ENCODE measurements at places on chromosomes 3 and 15. TPM values are rescaled to one million over a fixed set of nuclear protein-coding genes. Genes with fewer than 3 reads are reported as not detected.

DNA sequence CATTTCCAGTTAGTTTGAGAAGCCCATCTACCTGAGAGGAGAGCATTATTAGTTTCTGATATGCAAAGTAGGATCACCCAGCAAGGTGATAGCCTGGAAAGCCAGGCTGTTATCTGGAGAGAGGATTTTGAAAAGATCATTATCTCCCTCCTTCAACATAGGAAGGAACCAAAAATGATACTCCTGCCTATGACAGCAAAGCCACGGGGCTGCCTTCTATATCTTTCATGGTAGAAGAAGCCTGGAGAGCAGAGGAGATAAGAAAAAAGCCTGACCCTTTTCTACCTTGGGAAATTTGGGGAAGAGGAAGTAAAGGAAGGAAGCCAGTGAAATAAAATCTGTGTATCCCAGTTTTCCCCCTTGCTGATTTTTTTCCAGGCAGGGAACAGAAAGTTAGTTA lies 205.5 kb downstream of the MFSD1 start:
- no peak for DNase-seq

- no peak for DNase-seq
Measured at GRCh38 chr3:158419820-158420653, 151.0 kb upstream of the MLF1 start.

DNA sequence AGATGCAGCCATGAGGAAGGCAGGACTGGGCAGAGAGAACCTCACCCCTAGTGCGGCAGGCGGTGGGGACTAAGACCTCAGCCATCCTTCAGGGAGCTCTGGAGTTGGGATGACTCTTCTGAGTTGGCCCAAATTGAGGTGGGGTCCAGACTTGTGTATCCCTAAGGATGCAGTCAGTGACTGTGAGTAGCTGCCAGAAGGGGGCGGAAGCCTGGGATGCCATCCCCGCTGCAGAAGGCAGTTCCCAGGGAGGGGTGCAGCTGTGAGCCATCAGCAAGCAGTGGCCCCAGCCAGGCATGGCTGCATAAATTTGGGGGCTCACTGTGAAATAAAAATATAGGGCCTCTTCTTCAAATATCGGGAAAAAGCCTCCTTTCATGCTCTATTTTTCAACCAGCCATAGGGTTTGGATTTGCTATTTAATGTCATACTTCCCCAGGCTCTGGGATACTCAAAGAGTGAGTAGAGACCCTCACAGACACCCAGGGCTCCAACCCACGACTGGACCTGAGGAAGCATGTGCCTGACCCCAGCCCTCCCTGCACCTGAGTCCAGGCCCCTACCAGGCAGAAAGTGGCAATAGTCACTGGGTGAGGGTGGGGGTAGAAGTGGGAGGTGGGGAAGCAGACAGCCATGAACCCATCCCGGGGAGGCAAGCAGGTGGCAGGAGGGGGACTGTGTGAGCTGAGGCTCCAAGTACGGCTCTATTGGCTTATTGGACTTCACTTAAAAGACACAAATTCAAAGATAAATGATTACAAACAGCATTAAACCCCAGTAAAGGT lies 30.5 kb downstream of the GRK7 start:
- DNase-seq = peak; percentile 87

DNA sequence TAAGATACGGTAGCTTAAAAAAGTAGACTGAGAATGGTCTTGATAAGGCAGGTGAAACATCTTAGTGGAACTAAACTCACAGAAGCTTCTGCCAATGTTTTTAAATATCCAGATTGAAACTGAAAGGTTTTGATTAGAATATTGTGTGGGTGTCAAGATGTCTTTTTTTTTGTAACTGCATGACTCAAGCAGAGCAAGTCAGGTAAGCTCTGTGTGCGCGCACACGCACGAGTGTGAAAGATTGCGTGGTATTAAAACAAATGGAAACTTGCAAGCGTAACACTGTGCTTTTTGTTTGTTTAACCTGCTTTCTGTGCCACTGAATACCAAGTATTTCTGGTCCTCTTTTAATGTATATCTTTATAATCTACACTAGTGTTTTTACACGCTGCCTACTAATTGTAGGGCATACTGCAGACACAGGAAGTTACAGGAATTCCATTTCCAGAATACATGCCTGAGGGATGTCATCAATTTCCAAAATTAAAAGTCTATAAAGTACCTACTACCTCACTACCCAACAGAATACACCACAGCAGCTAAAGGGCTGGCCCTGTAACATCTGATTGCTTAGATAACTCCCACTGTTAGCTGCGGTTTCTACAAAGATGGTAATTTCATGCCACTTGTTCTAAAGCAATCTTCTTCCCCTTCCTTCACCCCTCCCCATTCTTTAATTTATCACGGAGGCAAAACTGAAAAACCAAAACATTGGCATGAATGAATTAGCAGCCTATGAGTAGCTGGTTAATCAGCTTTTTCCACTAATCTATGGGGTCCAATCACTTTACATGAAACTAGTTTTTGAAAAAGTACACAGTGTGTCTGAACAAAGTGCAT lies 472.8 kb downstream of the SHQ1 start:
- peak; percentile 31 for DNase-seq

DNA sequence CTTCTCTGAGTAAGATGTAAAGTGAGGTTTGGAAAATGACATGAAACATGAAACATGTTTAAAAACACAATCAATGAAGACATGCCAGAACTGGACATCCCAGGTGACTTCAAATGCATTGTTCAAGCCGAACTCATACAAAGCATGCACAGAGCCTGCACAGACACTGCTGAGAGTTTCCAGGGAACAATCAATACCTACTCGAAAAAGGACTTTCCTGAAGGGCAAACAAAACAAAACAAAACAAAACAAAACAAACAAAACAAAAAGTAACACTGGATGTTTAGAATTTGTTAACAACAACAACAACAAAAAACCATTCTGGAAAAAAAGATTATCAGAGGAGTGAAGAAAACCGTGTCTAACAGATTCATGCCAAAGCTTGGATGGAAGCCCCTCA lies 10.5 kb upstream of the TM4SF19 start:
- DNase-seq = no peak

DNA sequence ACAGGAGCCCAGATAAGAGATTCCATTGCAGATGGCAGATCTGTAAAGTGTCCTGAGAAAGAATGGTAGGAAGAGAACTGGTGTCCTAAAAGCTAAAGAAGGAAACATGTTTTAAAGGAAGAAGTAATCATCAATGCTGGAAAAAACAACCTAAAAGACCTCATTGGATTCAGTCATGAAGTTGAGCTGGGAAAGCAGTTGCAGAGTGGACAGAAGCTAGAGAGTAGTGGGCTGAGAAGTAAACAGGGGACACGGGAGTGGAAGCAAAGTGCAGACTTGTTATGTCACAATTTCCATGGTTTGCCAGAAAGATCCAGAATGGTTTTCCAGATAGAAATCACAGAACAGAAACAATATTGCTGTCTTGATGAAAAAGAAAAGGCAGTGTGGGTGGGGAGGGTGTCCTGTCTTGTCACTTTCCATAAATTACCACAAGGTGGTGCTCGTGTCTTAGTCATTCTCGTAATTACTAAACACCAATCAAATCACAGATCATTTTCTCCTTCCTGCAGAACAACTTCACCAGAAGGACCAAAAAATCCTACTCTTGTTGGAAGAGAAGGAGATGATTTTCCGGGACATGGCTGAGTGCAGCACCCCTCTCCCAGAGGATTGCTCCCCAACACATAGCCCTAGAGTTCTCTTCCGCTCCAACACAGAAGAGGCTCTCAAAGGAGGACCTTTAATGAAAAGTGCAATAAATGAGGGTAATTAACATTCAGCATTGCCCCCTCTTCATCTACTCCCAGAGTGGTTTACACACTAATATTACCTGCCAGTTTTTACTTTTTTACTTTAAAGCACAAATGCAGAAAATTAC lies 64.5 kb downstream of the KLHL25 start:
- peak; percentile 83 for DNase-seq

GRCh38 chr3:160128056-160128455 lies 97.2 kb upstream of the C3orf80 start:
- DNase-seq = no peak

DNA sequence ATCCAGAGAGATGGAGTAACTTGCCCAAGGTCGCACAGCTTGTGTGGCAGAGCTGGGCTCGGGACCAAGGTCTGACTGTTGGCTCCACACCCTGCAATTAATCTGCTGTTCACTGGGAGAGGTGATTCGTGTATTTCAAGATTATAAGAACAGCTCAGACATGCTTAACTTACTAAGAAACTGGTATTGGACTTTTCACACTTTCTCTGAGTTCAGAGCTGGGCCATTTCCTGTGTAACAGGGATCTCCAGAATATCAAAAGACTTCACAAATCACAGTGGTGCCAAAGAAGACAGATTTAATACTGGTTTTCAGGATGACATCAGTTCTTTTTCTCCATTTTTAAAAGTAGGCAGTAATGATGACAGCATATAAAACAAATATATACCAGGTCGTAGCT lies 156.8 kb upstream of the UBE2E1 start:
- no peak for DNase-seq

DNA sequence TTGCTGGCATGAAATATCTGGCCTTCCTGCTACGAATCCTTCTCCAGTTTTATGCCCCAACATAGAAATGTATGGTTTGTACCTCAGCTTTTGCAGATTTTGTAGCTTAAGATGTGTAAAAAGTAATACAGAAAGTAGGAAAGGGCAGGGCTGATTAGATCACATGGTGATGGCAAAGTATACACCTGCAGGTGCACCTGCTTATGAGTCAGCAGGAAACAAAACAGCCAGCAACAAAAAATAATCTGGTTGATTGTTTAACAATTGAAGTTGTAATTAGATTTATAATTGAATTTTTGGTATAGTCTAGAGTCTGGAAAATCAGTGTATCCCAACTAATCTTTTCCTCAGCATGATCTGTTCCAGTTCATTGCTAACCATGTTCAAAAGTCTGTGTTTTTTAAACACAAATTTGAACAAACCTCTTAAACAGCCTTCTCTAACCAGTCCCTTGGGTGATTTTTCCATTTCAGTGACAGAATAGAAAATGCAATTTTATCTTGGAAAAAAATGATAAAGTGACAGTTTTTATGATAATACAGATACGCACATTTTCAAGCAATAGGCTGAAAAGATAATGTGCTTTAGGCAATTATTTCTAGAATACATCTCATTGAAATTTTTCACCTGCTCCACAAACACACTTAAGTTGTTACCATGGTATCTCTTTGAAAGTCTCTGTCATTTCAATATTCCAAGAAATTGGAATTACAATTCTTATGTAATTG lies 477.4 kb downstream of the NAALADL2 start:
- DNase-seq = no peak

- no peak for DNase-seq
Measured at GRCh38 chr15:58167095-58167691, 29.0 kb downstream of the AQP9 start.

Gene ANAPC13
- polyA plus RNA-seq = 61.1 TPM

- no peak for DNase-seq
Measured at GRCh38 chr3:154666542-154666941, 236.6 kb upstream of the GPR149 start.

- no peak for DNase-seq
Measured at GRCh38 chr15:77647961-77648360, 15.2 kb upstream of the LINGO1 start.

GRCh38 chr15:82809308-82810060 lies at the start of gene WHAMM:
TSS of gene WHAMM (plus strand) at chr15:82809628. CDS start at chr15:82809727, 99 bp downstream.
- DNase-seq = peak; percentile 99

Gene TGM4
- polyA plus RNA-seq = not detected

DNA sequence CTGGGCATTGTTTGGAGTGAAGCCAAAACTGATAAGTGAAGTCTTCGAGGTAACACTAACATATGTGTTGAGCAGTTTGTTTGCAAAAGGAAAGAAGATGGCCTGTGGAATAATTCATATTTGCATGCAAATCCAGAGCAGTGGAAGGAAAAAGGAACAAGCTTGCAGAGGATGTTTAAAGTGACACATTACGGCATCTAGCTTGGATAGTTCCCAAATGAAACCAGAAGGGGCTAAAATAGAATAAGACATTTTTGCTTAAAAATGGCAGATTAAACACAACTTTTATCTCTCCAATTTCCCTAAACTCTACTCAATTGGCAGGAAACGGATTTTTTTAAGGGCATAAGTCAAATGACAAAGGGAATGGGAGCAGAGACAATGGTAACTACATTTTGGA lies 25.4 kb upstream of the RYK start:
- no peak for DNase-seq

- no peak for DNase-seq
Measured at GRCh38 chr3:157046520-157046919, 113.4 kb downstream of the CCNL1 start.

Gene SEMA3G
- 0.56 TPM for polyA plus RNA-seq

Gene TUSC2
- polyA plus RNA-seq = 71.0 TPM

DNA sequence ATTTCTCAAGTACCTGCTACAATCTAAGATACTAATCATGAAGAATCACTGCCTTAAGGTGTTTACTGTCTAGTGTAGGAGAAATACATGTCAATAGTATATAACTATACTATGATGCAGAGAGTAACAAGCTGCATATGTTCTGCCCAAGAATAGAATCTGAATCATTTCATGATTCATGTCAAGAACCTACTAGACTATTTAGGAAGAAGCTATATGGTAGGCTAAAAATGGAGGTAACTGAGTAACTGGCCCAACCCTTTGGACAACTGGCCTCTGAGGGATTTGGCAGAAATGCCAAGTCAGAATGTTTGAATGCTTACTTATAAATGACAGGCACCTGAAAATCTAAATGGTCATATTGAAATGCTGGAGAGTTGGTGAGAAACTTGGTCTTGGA lies 59.9 kb upstream of the DGKG start:
- DNase-seq = no peak

GRCh38 chr3:113143353-113143752 lies 68.0 kb upstream of the BOC start:
- DNase-seq = no peak

DNA sequence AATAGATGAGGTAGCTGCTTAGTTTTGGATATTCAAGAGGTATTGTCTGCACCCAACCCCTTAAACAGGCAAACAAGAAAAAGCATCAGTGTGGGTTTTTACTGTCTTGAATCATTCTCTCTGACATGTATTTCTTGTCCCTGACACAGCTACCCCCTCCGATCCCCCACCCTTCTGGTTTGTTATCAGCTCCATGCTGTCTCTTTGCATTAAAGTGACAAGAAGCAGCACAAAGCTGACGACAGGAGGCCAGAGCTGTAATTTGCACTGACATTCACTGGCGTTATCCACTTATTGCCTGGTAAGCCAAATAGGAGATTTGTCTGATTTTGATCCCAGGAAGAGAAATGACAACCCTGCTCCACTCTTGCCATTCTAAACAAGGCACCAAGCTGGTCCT lies 83.3 kb upstream of the SNRK start:
- DNase-seq = no peak

DNA sequence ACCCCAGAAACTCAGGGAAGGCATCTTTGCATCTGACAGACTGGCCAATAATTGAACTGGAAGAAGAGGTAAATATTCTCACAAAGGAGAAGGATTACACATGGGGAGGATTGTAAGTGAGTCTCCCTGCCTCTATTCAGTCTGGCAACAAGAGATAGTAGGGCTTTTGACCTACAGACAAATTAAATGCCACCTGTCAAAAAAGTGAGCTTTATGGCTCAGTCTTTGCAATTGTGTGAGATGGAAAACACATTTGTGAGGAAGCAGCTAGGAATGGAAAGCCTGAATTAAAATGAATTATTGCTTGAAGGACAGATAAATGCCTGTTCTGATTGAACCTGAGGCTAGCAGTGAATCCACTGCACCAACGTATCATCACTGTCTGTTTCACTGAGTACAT lies 173.3 kb upstream of the GOLIM4 start:
- DNase-seq = no peak

Gene CIB2
- polyA plus RNA-seq = 59.5 TPM
